ENCODE measurements at places on chromosomes 3 and 15.

DNA sequence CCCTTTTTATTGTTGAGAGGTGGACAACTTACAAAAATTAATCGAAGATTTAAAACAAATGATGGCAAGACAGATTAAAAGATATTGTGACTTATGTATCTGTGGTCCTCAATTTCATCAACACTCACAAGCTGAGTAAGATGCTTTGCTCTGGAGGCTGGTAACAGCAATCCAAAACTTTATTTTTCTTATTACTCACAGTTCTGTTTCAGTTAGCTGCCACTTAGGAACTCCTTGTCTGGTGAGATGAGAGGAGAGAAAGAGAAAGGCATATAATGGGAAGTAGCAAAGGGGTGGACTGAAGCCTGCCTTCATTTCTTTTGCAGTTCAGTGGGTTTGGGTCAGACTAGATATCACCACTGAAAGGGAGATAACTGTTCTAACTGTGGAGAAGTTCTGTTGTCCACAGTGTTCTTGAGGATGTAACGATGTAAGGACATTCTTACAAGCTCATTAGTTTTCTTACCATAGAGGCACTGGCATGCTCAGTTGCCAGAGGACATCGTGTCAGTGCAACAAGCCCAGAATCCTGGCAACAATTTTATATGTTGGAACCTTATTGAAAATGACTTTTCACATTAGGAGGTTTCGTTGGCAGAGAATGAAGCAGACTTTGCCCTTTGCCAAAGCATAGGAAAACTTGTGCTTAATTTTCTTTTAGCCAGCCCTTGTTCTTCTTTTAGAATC, 93.6 kb downstream of the PLCL2 start:
- H3K4me3 ChIP-seq = no peak overlapping the region
- H3K27ac ChIP-seq = no peak overlapping the region
- no peaks in the 10 kb centered on the region for H3K36me3 ChIP-seq

DNA sequence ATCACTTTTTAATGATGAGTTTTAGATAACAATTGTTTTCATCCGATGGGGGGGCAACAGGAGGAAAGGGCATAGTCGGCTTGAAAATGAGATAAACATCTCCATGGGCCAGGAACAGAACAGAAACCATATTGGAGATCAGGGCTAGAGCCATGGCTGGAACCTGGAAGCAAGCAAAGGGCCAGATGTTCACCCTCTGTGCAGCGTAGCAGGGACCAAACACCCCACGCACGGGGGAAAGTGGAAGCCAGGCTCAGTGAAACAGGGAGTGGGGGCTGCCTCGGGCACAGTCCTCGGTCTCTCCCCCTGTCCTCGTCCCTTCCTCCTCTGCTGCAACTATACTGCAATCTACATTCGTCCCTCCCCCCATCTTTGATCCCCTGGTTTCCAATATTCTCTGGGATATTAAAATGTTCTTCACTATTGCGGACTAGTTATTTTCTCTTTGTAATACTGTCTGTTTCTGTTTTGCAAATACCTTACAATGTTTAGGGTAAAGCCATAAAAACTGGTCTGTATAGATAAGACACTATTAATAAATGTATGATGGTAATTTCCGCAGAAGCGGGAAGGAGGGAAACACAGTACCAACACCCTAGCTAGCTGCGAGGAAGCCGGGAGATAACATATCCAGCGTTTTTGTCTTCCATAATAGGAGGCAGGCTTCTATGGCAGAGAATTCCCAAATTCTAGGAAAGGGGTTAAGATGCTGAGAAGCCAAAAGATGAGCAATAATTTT, 121.5 kb downstream of the XXYLT1 start:
- no peak overlapping the region for H3K4me3 ChIP-seq
- peaks cover 25% of the 10 kb centered on the region for H3K4me1 ChIP-seq
- no peaks in the 10 kb centered on the region for H3K27me3 ChIP-seq
- H3K36me3 ChIP-seq = no peaks in the 10 kb centered on the region

- H3K27me3 ChIP-seq = no peaks in the 10 kb centered on the region
- no peak for DNase-seq
- no peak overlapping the region for H3K27ac ChIP-seq
These were observed 541.6 kb upstream of the ALCAM start for GRCh38 chr3:104825116-104825515.

- no peak for DNase-seq
- H3K4me3 ChIP-seq = no peak overlapping the region
- no peak overlapping the region for H3K27ac ChIP-seq
- no peaks in the 10 kb centered on the region for H3K36me3 ChIP-seq
- no peaks in the 10 kb centered on the region for H3K4me1 ChIP-seq
- H3K27me3 ChIP-seq = no peaks in the 10 kb centered on the region
These were observed 191.6 kb upstream of the WNT5A start for GRCh38 chr3:55678546-55679216.

DNA sequence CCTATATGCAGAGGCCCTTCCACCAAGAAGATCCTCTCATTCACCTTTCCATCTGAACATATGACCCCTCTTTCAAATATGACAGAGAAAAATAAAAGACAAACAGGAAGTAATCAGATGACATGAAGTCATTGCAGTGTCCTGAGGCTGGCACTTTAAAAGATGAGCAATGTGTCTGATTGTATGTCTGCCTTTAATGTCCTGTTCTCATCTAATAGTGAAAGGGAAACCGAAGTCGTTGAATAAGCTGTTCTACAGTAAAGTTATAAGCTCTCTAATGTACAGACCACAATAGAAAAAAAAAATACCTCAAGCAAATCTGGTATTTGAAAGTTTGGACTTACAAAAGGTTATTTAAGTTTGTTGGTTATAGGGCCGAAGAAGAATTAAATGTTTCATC, 243.0 kb downstream of the CLSTN2 start:
- H3K4me3 ChIP-seq = no peak overlapping the region
- no peaks in the 10 kb centered on the region for H3K36me3 ChIP-seq
- no peak for DNase-seq

GRCh38 chr15:65028338-65028737, 1.1 kb downstream of the MTFMT start:
- peaks cover 7% of the 10 kb centered on the region for H3K27me3 ChIP-seq
- peaks cover 19% of the 10 kb centered on the region for H3K4me1 ChIP-seq
- DNase-seq = no peak
- peaks cover 3% of the 10 kb centered on the region for H3K36me3 ChIP-seq
- H3K4me3 ChIP-seq = peak overlapping the region; percentile 86

DNA sequence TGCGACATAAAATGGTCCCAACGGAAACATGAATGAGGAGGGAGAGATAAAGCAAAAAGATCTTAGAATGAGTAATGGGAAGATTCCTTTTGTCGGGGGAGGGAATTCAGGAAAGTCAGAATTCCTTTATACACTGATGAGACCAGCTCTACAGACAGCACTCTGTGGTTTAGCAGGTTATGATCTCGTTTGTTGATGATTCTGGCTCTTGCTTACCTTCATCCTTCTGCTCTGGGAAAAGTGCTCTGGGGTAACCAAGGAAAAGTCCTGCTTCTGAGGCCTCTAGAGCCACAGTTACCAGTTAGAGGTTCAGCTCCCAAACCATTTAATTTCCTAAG, 150.7 kb upstream of the NR2E3 start:
- no peak overlapping the region for H3K4me3 ChIP-seq
- H3K36me3 ChIP-seq = no peaks in the 10 kb centered on the region
- DNase-seq = no peak
- no peak overlapping the region for H3K27ac ChIP-seq

DNA sequence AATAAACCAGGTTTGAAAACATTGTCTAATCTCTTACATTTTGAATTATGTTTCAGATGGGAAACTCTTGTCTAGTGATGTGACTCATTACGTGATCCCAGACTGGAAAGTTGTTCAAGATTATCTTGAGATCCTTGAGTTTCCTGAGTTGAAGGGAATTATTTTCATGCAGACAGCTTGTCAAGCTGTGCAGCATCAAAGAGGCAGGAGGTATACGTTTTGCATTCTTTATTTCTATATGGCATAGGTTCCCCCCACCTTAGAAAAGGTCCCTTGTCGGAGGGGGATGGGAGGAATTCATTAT, 1.5 kb downstream of the DIS3L start:
- no peak for DNase-seq
- peak overlapping the region; percentile 85 for H3K4me3 ChIP-seq
- no peak overlapping the region for H3K27ac ChIP-seq
- no peaks in the 10 kb centered on the region for H3K27me3 ChIP-seq
- H3K4me1 ChIP-seq = peaks cover 18% of the 10 kb centered on the region

- no peak overlapping the region for H3K4me3 ChIP-seq
- H3K36me3 ChIP-seq = no peaks in the 10 kb centered on the region
- H3K27me3 ChIP-seq = peaks cover 3% of the 10 kb centered on the region
- no peaks in the 10 kb centered on the region for H3K4me1 ChIP-seq
- H3K27ac ChIP-seq = no peak overlapping the region
- DNase-seq = no peak
These were observed 100.1 kb downstream of the EPHB1 start for GRCh38 chr3:134895181-134895580.

GRCh38 chr3:24069045-24069444, 124.0 kb downstream of the NR1D2 start:
- no peak overlapping the region for H3K4me3 ChIP-seq
- DNase-seq = no peak
- no peaks in the 10 kb centered on the region for H3K27me3 ChIP-seq

DNA sequence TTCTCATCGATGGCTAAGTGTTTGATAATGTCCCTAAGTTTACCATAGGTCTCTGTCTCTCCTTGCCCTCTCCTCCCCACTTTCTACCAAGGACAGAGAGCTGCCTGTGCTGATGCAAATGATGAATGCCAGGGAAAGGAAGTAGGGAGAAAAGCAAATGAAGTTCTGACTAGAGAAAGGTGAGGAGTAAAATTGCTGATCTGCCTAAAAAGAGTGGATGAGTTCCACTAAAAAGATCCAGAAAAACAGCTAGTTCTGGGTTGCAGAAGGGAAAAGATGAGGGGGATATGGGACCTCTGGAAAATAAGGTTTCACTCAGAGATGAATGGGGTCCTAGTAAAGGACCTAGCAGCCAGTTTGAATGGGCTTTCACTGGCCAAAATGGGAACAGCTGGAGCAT, 13.8 kb downstream of the MYZAP start:
- no peak for DNase-seq
- H3K27me3 ChIP-seq = no peaks in the 10 kb centered on the region
- H3K36me3 ChIP-seq = no peaks in the 10 kb centered on the region

DNA sequence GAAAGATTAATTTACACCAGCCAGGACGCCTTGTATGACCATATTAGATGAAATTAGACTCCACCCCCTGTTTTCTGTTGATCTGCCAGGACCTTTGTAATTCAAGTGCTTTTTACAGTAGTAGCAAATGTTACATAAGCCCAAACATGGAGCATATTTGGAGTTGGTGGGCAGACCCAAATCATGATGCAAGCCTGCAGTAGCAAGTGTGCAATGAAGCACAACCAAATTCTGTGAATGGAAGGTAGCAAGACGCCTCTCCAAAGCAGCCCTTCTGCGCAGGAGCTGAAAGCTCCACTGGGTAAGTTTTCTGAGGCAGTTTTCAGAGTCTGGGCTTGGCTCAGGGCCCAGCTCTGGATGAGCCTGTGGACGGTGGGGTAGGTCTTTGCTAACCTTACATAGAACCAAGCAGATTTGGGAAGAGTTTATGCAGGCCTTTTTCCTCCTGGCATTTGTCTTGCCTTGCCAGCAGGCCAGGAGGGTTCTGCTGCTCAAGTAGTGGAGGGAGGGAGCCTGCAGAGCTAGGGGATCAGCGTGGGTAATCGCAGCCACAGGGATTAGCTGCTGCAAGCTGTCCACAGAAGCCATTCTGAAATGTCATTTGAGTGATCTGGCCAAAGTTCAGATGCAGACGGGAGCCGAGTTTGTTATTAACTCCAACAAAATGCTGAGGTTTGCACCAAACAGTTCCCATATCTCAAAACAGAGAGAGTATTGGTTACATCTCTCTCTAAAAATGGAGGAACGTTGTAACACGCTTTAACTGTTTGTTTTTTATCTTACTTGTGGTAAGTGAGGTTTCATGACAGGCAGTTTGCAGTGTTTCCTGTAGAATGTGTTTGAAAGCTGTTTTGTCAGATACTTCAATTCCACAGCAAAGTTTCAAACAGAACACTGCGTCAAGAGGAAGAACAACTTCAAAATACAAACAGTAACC, 55.4 kb downstream of the PSMD6 start:
- peak overlapping the region; percentile 81 for H3K27ac ChIP-seq
- H3K27me3 ChIP-seq = no peaks in the 10 kb centered on the region
- H3K4me3 ChIP-seq = peak overlapping the region; percentile 76
- peaks cover 1% of the 10 kb centered on the region for H3K36me3 ChIP-seq

- no peaks in the 10 kb centered on the region for H3K36me3 ChIP-seq
- H3K4me3 ChIP-seq = no peak overlapping the region
- no peaks in the 10 kb centered on the region for H3K27me3 ChIP-seq
- H3K27ac ChIP-seq = no peak overlapping the region
- no peaks in the 10 kb centered on the region for H3K4me1 ChIP-seq
These were observed 377.1 kb upstream of the TPM1 start for GRCh38 chr15:62665449-62665848.

- H3K27ac ChIP-seq = no peak overlapping the region
- no peak overlapping the region for H3K4me3 ChIP-seq
- DNase-seq = no peak
- H3K4me1 ChIP-seq = no peaks in the 10 kb centered on the region
- H3K36me3 ChIP-seq = no peaks in the 10 kb centered on the region
These were observed 3.7 kb upstream of the CCK start for GRCh38 chr3:42269647-42270046.

- peaks cover 8% of the 10 kb centered on the region for H3K4me1 ChIP-seq
- no peak overlapping the region for H3K4me3 ChIP-seq
- DNase-seq = no peak
- H3K27me3 ChIP-seq = no peaks in the 10 kb centered on the region
These were observed 558.5 kb downstream of the FOXP1 start for GRCh38 chr3:71025010-71025409.
